Fibroblast of skin of left biceps (primary cell): ENCODE measurements at places on chromosomes 1 and 21.

DNA sequence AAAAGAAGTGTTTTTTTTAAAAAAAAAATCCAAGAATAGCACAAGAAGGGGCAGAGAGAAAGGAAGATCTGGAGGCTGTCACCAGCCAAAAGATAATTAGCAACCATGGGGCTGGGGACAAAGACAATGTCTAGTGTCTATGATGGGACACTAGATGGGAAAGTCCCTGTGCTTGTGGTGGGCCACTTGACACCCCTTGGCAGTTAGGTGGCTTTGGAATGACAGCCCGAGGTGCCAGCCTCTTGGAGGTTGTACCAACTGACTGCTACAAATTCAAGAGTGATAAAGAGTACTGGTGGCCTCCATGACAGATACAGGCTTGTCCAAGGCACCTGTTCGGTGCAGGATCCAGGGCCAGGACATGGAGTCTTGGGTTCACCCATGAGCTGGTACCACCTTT, 21.6 kb downstream of the ATP2B4 start:
- no peak for DNase-seq

- no peak for DNase-seq
These were observed 136.3 kb downstream of the DUSP10 start for GRCh38 chr1:221605569-221605968.

GRCh38 chr1:119554183-119554582, 47.2 kb downstream of the HSD3B1 start:
- peak; percentile 52 for DNase-seq

DNA sequence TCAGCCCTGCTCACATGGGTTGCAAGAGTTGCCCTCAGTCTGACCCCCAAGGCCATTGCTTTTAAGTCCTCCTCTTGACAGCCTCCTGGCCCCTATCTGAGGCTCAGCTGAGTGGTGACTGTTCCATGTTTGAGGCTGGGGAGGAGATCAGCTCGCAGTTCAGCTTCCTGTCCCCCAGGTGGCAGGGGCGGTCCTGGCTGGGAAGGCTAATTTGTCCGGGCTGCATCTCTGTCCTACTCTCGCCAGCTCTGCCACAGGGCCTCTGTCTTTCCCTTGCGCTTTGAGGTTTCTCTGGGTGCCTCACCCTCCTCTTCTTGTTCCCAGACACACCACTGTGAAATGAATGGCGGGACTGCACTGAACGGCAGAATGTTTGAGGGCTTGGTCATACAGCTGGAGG, 157.3 kb downstream of the KCNJ6 start:
- peak; percentile 19 for DNase-seq

DNA sequence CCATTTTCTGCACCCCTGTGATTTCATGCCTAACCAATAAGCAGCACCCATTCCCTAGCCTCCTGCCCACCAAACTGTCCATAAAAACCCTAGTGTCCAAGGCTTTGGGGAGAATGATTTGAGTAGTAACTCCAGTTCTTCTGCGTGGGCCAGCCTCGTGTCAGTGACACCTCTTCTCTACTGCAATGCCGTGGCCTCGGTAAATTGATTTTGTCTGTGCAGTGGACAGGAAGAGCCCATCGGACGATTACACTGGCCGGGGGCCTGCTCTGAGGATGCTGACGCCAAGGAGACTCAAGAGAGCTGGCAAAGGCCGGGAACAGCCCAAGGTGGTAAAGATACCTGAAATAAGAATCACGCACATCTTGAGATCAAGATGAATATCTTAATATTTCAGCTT, 29.3 kb downstream of the RSPH1 start:
- no peak for DNase-seq

DNA sequence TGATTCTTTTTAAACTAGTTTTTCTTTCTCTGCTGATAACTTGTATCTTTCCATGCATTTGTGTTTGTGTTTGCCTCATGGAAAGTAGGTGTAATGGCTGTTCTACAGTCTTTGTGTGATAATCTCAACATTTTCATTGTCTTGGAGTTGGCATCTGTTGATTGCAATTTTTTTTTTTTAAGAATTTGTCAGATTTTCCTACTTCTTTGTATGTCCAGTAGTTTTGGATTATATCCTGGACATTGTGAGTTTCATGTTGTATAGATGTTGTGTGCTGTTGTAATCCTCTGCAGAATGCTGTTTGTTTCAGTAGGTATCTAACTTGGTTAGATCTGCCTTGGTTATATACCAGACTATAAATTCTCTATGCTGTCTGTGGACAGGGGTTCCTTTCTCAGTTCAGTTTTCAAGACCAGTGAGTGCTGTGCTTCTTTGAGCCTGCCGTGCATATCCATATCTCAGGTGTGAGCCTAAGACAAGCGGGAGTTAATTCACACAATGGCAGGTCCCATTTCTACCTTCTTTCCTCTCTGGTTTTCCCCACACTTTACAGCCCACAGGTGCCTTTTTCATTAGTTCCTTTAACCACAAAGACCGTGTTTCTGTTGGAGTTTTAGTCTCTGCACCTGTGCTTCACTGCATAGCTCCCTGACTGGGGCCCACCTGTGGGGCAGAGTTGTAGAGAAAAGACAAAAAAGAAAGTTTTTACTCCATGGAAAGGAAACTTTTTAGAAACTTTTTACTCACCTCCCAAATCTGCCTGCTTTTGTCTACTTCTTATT, 69.9 kb downstream of the ITSN1 start:
- DNase-seq, result no peak
